SK-MEL-5 (cell line): ENCODE measurements at places on chromosomes 13 and 19.

- peak; percentile 50 for DNase-seq
Observed at GRCh38 chr13:78317030-78317429, 286.3 kb downstream of the POU4F1 start.

- no peak for DNase-seq
Observed at GRCh38 chr13:29922896-29923295, 72.5 kb upstream of the UBL3 start.

DNA sequence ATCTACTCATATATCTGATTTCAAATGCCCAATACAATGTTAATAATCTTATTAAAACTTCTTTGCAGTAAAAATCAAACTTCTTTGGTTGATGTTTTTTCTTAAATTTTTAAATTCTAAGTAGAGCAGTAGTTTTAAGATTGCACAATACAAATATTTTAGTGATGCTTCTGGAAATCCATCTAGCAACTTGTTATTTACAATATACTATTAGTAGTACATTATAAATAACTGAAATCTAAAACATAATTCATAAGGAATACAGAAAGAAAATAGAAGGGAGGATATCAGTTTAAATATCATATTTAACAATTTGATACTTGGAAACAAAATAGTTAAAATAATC, 569.7 kb downstream of the PCDH9 start:
- DNase-seq = no peak

DNA sequence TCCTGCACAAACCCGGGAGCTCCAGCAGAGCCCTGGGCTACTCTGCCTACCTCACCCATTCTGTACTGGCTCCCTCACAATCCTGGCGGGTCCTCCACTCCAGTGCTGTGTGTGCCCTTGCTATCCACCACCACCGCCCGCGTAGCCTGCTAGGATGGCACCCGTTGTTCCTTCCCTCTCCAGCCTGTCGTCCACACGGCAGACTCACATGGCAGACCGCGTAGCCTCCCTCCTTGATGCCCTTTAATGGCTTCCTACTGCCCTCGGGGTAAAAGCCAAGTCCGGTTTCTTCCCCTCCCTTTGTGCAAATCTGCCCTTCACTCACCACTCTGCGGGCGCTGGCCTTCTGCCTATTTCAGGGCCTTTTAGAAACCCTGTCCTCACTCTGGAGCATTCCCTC, 106.6 kb downstream of the RAB20 start:
- no peak for DNase-seq
